ENCODE measurements at places on chromosomes 7 and 10.

DNA sequence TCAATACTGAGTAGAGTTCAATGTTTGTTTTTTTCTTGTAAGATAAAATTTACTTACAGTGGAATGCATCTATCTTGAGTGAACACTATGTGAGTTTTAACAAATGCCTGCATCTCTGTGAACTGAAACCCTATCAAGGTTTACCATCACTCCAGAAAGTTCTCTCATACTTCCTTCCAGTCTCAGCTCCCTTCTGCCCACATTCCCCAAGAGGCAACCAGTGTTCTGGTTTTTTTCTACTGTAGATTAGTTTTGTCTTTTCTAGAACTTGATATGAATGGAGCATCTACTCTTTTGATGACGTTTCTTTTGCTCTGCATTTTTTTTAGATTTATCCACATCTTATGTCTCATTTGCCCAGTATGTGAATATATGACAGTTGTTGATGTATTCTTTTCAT is 17.1 kb downstream of the WIPI2 start:
- no peak for DNase-seq

DNA sequence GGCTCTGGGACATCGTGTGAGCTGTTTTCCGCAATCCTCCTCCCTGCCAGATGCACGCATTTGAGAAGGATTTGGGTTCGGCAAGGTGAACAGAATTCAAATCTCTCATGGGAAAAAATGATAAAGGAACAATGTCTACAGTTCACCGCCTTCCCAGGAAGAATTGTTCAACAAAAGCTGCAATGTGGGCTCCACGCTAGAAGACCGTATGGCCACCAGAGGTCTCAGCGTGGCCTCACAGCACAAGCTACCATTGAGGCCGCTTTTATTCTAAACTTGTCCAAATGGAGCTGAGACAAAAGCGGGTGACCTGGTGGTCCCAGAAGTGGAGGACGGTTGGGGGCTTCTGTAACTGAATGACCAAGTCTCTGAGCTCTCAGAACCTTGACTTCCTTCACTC is 733.1 kb downstream of the PARD3 start:
- DNase-seq = no peak

- DNase-seq = no peak
These were observed 40.2 kb downstream of the PDSS1 start for GRCh38 chr10:26737730-26738129.

GRCh38 chr10:12710594-12711349 is 290.7 kb downstream of the CCDC3 start:
- peak; percentile 79 for DNase-seq

GRCh38 chr10:59285073-59285472 is 77.3 kb downstream of the FAM13C start:
- no peak for DNase-seq

All from WTC11 (cell line).